ENCODE measurements at places on chromosomes 5 and 9.

GRCh38 chr5:9362600-9362999 is 183.3 kb downstream of the SEMA5A start:
- DNase-seq: no peak

GRCh38 chr5:100232736-100233135 is 302.4 kb upstream of the FAM174A start:
- DNase-seq: no peak

DNA sequence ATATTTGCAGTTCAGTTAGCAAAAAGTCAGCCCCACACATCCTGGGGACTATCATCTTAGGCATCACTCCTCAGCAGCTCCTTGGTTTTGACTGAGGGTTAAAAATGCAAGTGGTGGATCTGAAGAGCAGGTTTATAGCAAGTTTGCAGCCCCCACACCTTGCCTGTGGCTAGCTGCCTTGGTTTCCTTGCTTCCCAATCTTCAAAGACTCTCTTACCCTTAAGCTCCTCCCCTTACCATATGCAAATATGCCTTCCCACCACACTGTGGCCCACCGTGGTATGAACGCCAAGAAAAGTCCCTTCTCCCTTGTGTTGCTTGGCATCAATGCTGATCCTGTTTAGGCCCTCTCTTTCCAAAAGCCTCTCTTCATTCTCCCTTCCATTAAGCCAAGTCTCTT is 45.0 kb upstream of the AGXT2 start:
- no peak for DNase-seq

GRCh38 chr5:11157132-11157531 is 396.1 kb upstream of the DAP start:
- DNase-seq: no peak

DNA sequence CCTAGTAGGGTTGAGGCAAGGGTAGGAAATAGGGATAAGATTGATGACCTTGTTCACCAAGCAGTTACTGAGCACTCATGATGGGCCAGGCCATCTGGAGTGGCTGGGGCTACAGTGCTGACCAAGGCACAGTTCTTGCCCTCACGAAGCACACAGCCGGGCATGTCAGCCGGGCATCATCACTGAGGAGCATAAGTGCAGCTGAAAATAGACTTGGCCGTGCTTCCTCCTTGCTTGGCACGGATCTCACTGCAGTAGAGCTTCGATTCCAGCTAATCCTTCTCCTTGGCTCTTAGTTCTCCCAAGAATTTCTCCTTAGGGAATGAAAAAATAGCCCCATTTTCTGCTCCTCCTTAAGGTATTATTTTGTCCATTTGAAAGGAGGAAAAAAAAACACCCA is 116.6 kb downstream of the NMUR2 start:
- DNase-seq: no peak

DNA sequence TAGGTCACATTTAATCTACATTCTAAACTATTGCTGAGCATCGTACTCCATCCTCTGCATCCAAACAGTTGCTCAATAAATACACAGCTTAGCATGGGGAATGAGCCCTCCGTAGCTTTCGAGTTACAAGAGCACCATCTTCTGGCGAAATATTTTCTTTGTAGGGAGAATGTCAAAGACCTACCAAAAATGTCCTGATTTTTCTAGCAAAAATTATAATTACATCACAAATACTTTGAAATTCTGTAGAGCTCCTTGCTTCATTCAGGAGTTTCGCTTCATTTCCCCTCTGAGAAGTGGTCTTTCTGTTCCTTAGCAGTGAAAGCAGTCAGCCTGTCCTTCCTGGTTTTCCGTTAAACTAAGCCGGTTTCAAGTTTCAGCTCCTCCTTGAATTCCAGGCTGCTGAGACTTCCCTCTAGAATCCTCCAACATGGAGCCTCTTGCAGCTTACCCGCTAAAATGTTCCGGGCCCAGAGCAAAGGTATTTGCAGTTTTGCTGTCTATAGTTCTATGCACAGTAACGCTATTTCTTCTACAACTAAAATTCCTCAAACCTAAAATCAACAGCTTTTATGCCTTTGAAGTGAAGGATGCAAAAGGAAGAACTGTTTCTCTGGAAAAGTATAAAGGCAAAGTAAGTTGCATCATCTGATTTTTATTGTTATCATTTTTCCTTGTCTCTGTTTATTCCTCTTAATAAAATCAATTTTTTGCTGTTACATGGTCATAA is at the start of gene GPX8:
Gene GPX8 (plus strand): TSS at position 409 of the 730 bp plus-strand sequence. CDS start 22 bp downstream, at position 431.
- no peak for DNase-seq

DNA sequence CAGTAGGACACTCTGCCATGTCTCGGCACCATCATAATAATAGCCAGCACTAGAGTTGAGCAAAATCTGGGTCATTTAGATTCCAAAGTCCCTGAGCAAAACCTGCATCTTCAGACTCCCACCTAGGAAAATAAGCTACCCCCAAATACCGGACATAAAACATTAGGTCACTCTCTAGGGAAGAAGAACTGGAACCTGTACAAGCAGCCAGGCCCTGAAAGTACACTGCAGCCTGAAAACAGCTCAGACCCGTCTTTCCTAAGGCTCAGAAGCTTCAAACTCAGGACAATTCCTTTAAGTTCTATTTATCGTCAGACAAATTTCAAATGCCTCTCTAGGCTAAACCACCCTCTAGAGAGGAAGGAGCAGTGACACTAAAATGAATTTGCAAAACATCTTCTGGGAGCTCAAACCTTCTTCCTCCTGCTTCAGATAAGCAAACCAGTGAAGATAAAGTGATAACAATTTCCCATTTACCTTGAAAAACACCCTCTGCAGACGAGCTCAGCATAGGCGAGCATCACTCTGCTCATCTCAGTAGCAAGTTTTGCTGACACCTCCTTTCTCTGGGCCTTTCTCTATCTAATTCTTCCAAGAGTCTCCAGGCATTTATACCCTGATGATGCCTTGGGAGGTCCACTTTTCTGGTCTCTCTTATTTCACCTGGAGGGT is 34.0 kb downstream of the ADAM19 start:
- DNase-seq: no peak

DNA sequence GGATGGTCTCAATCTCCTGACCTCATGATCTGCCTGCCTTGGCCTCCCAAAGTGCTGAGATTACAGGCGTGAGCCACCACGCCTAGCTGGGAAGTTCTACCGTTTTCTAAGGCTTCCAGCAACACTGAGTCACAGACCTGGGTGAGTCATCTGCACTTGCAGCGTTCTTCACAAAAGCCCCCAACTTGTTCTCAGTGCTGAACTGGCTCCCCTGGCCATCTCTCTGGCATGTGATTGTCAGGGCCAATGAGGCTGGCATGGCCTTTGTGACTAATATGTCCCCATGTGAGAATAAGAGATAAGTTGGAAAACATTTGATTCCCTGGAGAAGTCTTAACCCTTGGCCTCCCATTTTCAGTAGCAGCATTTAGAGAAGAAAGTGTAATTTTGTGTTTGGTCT is 124.4 kb downstream of the WDR41 start:
- no peak for DNase-seq

- DNase-seq: no peak
Measured at GRCh38 chr5:174793076-174793475, 68.7 kb downstream of the MSX2 start.

DNA sequence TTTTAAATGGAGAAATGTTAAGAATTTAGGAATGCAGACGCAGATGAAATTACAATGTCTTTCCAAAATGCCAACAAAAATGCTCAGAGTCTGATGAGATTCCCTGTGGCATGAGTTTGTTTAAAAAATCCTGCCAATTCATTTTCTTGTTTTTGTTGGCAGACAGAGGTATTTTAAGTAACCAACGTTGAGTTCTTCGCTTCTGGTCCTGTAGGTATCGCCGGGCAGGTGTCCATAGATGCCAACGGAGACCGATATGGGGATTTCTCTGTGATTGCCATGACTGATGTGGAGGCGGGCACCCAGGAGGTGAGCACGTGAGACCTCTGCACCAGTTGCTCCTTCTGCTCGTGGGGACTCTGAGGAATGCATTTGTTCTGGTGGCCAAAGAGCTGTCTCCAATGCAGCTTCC is 69.4 kb downstream of the NPR3 start:
- DNase-seq: no peak

DNA sequence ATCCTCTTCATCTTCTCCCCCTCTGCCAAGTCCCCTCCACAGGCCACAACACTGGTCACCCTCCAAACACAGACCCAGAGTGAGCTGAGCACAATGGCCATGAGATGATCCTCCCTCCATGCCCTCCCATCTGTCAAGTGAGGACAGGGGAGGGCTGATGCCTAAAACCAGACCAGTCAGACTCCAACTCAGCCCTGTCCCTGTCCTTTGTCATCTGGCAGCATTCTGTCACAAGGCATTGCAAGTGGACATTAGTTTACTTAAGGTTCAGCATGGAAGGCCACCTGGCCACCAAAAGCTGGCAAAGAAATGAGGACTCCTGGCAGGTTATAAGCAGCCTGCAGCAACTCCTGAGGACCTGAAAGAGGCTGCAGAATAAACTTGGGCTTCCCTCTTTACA is 136.2 kb upstream of the SLC30A5 start:
- no peak for DNase-seq

GRCh38 chr9:69559126-69559525 is 113.0 kb downstream of the APBA1 start:
- DNase-seq: no peak

DNA sequence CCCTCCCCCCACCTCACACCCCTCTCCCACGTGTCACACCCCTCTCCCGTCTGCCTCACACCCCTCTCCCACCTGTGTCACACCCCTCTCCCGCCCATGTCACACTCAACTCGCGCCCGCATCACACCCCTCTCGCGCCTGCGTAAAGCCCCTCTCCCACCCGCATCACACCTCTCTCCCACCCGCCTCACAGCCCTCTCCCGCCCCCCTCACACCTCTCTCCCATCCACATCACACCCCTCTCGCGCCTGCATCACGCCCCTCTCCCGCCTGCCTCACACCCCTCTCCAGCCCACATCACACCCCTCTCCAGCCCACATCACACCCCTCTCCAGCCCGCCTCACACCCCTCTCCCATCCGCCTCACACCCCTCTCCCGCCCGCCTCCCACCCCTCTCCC is 173.5 kb upstream of the FOXD4L5 start:
- DNase-seq: no peak

- DNase-seq: peak; percentile 28
Measured at GRCh38 chr5:132263548-132264261, 6.2 kb downstream of the PDLIM4 start.

DNA sequence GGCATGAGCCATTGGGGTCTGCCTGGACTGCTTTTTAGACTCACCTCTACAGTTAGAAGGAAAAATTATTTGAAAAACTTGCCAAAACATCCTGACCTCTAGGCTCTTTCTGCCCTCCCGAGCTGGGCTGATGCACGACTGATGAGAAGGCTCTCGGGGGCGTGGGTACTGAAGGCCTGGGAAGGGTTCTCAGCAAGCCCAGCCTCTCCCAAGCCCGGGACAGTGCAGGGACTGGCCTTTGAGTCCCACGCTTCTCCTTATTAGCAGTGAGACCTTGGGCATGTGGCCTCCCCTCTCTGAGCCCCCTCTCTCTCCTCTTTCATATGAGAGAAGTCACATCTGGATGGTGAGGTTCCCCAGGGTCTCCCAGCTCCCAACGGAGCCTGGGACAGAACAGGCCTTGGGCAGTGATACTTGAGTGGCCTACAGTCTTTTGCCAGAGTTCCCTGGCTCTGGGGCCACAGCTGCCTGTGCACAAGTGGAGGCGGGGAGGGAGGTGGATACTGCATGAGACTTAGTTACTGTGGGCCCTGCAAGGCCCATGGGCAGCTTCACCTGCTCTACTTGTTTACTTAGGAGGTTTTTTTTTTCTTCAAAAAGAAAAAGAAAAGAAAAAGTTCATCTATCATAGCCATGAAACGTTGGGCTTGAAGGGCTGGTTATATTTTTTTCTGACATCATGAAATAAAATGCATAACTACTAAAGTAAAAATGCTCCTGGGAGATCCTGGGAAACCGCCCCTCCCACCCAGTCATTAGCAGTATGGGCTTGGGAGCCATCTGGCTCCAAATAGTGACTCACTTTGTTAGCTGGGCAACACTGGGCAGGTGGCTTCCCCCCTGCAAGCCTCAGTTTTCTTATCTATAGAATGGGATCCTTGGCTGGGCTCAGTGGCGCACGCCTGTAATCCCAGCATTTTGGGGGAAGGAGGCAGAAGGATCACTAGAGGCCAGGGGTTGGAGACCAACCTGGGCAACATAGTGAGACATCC is 139.4 kb downstream of the GAPVD1 start:
- DNase-seq: no peak

- no peak for DNase-seq
Measured at GRCh38 chr9:130557077-130557468, 22.3 kb upstream of the FUBP3 start.

- no peak for DNase-seq
Measured at GRCh38 chr5:42745856-42746255, 10.8 kb upstream of the CCDC152 start.

GRCh38 chr9:96615411-96615810 is 4.2 kb downstream of the CDC14B start:
- no peak for DNase-seq

DNA sequence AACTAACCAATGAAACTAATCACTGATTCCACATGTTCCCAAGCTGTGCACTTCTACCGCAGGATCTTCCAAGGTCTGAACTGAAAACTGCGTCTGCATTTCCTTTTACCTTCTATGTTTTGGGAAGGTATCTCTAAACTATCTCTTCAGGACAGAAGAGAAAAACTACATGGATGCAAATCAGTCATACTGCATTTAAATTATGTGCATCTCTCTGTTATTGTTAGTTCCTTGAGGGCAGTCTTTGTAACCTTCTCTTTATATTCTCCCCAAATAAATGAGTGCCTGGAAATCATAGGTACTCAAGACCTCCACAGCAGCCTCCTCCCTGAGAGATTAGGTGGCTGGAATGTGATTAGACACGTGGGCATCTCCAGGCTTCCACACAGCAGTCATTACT is 17.1 kb downstream of the MTX3 start:
- DNase-seq: no peak

DNA sequence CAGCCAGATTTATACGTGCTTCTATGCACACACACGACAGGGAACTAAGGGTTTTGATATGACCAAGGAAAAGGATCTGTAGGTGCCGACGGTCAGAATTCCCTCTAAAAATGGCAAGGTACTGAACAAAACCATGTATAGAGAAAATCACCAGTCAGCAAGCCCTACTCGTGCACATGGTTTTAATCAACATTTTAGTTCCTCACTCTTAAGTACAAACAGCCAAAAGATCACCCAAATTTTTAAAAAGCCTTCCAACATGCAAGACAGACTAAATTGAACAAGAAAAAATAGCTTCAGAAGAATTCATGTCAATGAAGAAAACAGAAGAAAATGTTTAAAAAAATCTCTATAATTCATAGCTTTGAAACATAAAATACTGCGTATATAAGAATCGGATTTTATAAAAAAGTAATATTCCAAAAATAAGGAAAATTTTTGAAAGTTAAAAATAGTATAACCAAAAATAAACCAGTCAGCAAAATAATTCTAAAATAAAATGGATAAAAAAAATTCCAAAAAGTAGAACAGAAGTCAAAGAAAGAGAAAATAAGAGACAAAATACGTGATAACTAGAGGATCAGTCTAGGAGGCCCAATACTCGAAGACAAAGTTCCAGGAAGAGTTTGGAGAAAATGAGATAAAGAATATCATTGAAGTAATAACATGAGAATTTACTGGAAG is 43.0 kb upstream of the KCNV2 start:
- DNase-seq: no peak

GRCh38 chr9:36218011-36218410 is 27.3 kb downstream of the CLTA start:
- DNase-seq: no peak

Data from stimulated activated CD4-positive, alpha-beta T cell treated with anti-CD3 and anti-CD28 coated beads, Interleukin-2, amount 100 ng/mL, for 24 hours (primary cell).